ENCODE measurements at places on chromosomes 11 and 22.

GRCh38 chr22:49564666-49565515 is 262.8 kb downstream of the BRD1 start:
- no peak for DNase-seq

GRCh38 chr11:120563703-120564572 is 52.4 kb downstream of the GRIK4 start:
- no peak for DNase-seq

- no peak for DNase-seq
These were observed 46.8 kb downstream of the PKNOX2 start for GRCh38 chr11:125211191-125211947.

DNA sequence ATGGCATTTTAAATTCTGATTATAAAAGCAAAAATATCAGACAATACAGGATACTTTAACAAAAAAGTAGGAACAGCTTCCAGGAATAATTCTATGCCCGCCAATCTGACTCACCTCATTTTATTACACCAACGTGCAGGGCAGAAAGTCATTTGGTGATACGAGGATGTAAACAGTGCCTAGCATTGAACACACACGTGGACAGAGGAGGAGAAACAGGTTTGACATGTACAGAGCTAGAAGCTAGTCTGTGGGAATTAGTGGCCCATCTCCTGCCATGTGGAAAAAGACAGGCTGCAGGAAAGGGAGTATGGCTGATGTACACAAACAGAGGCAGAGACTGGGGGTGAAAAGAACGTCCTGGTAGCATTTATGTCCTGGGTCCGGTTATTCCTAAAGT is 9.0 kb upstream of the SPINDOC start:
- no peak for DNase-seq

DNA sequence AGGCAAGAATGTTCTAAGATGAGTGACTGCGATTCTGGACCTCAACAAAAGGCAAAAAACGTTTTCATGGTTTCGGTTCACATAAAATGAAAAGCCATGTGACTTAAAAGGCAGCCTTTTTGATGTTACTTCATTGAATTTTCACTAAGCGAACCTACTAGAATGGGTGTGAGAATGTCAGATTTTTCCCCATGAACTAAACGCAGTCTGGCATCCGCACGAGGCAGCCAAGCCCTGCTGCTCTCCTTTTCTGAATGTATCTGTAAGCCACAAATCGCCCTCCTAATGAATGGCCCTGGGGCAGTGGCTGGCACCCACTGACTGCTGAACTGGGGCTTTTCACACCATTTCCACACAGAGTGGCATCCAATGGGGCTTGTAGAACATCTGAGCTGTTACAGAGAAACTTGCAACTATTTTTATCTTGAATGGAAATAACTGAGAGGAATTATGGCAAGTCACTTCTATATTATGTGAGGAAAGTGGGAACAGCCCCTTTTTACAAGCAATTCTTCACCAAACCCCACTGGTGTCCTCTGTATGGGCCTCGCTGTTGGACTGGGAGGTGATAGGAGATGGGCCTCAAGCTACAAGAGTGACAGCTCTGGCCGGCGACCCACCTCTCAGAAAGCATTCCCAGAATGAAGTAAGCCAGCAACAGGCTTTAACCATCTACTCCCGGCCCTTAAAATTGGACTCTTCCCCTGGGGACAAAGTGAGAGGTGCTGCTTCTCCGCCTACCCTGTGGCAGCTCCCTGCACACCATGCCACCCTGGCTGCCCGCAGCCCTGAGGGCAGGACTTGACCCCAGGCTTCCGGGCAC is 29.4 kb downstream of the PPP2R1B start:
- no peak for DNase-seq

DNA sequence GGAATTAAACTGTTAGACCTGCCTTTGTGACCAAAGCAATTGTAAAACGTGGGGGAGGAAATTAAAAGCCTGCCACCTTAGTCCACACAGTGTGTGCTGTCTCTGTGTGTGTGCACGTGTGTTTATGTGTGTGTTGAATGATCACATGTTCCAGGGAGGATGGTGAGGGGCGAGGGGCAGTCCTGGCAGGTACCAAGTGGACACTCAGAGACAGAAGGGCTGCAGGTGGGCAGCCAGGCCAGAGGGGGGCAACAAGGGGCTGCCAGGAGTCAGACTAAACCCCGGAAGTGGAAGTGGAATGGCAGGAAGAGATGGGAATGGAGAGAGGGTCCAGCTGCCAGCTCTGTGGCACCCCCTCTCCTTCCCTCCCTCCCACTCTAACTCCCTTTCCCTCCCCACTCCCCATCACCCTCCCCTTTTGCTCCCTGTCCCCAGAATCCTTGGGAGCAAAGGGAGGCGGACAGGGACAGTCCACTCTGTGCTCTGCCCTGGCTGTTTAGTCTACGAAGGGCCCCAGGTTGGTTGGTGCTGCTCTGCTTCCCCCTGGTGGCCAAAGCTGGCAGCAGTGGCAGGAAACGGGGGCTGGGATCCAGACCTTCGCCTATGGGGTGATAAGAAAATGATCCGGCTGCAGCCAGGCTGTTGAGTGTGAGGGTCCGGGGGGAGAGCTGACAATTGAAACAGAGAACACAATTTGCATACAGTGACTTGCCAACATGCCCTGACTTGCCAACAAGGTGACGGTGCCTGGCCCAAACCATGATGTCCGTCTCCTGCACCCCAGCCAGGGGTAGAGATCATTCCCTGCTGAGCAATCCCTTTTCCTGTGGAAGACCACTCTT is 24.4 kb downstream of the P2RY2 start:
- DNase-seq = peak; percentile 71

- DNase-seq = no peak
These were observed 1.4 kb downstream of the CHRNA10 start for GRCh38 chr11:3669742-3670183.

GRCh38 chr11:119750056-119750455 is 21.1 kb upstream of the NECTIN1 start:
- DNase-seq = no peak

Measured in Kasumi-1 (cell line).